ENCODE measurements at places on chromosomes 16 and 17.

DNA sequence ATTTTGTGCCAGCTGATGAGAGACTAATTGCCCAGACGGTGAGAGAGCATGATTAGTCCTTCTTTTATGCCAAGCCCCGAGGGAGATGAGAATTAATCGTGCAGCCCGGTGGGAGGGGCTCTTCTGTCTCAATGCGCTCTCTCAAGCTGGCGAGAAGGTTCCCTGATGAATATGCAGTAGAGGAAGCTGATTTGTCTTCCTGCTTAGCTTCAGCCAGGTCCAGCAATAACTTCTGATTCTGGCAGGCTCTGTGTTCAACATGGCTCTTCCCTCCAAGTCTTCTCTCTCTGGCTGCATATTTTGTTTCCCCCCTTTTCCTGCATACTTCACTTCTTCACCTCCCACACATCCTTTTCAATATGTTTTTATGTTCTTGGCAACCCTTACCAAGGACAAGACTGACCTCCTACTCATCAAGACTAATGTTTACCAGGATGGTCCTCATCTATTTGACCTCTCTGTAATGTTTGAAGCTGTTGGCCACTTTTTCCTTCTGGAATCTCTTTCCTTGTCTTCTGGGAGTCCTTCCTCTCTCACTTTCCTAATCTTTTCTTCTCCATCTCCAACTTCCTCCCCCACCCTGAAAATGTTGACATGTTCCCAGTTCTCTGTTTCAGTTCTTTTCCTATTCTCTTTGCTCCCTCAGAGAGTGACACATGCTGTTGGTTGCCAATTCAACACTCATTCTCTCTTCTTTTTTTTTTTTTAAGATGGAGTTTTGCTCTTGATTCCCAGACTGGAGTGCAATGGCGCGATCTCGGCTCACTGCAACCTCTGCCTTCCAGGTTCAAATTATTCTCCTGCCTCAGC, 33.1 kb downstream of the ARL4D start:
- DNase-seq = no peak

DNA sequence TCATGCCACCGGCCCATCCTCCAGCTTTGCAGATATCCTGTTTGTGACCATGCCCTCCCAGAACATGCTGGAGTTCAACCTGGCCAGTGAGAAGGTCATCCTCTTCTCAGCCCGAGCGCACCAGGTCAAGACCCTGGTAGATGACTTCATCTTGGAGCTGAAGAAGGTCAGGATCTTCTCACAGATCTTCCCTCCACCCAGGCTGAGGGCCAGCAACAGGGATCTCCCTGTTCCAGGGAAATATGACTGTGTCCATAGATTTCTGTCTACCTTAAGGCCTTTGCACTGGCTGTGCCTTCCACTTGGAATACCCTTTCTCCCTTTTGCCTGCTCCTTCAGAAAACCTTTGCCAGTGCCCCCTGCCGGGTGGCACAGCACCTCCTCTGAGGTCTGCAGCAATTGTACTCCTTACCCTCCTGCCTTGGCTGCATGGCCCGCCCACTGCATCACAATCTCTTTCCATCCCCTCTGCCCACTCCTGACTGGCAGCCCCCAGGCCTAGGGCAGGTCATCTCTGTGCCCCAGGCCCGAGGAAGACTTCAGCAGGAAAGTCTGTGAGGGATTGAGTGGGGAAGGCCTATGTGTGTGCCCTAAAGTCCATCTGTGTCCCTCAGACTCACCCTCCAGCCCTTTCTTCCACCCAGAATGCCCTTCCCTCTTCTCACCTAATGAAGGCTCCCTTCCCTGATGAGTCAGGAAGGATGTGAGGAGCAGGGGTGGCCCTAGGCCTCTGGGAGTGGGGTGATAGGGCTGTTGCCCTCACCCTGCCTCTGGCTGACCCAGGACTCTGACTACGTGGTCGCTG, 27.3 kb upstream of the ALKBH5 start:
- no peak for DNase-seq

DNA sequence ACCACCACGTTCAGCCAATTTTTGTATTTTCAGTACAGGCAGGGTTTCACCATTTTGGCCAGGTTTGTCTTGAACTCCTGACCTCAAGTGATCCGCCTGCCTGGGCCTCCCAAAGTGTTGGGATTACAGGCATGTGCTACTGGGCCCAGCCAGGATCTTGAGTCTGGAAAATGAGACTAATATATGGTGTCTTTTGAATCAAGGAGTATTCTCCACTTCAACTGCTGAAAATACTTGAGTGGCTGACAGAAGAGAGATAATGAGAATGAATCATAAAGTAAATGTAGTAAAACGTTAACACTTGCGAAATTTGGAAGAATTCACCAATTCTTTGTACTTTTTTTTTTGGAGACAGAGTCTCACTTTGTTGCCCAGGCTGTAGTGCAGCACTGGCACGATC, 16.6 kb downstream of the SMYD4 start:
- no peak for DNase-seq

- no peak for DNase-seq
Measured at GRCh38 chr16:54282202-54282927, 4.2 kb downstream of the IRX3 start.

- DNase-seq = no peak
Measured at GRCh38 chr17:69466905-69467667, 52.6 kb downstream of the MAP2K6 start.

DNA sequence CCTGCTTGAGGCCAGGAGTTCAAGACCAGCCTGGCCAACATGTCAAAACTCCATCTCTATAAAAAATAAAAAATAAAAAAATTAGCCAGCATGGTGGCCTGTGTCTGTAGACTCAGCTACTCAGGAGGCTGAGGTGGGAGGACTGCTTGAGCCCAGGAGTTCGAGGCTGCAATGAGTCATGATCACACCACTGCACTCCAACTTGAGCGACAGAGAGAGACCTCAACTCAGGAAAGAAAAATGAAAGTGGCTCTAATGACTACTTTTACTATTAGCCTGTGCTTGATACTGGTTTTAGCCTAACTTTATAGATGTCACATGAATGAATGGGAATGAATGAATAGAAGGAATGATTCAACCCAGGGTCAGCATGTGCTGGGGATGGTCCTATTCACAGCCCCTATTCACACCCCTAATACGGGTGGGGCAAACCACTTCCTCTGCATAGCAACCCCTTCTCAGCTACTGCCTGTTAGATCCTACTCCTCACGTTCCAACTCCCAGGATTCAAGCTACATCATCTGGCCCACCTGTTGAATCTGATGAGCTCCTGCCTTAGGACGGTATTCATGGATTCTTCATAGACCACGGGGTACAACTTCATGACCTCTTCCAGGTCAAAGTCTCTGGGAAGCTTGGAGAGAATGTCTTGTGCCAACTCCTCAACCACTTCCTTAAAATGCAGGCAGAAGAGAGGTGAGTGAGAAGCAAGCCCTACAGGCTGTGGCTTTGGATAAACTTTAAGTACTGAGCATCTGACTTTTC, 40.5 kb downstream of the LYRM1 start:
- DNase-seq = no peak

GRCh38 chr16:22784690-22785214, 29.2 kb upstream of the HS3ST2 start:
- no peak for DNase-seq

DNA sequence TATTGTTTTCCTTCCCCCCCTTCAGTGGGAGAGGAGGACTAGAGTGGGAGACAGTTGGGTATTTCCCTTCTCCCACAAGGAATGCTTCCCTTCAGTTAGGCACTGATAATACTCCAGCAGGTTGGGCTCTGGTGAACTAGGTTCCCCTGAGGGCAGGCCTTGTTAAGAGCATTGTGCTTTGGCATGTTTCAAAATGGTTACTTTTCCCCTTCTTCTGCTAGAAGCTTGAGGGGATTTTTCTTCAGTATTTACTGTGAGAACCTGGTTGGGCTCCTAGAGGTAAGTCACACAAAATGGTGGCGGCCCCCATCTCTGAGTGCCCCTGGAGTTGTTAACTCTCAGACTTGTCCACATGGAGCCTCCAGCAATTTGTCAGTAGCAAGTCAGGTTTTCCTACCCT, 156.2 kb downstream of the CYB561 start:
- no peak for DNase-seq

GRCh38 chr16:21685034-21685455, 21.3 kb downstream of the OTOA start:
- no peak for DNase-seq

- no peak for DNase-seq
Measured at GRCh38 chr17:17835415-17836249, 1.2 kb downstream of the SREBF1 start.

DNA sequence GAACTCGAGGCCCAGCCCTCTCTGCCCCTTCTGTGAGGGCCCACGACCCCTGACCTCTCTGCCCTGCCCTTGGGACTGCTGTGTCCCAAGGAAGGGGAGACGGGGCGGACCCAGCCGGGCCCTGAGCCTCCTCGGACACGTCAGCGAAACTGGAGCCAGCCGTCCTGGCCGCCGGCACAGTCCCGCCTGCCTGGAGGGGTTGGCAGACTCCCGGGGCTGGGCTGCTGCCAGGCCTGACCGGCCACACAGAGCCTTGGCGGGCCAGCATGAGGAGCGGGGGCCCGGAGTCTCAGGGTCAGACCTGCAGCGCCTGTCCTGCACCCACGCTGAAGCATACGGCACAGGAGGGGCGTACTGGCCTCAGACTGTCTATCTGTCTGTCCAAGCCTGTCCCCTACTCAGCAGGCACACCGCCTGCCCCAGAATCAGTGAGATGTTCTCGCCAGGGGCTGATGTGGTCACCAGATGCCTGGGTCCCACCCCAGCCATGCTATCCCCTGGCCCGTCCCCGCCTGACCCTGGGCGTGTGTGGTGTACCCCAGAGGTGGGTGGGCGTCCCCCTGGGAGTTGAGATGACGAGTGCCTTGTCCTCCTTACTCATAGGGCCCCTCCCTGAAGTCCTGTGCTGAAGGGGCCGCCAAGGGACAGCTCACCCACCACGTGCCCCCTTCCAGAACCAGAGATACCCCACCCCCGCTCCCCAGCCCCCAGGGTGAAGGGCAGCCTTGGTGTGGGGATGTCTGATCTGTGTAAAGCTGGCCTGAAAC, 4.7 kb downstream of the VASN start:
- no peak for DNase-seq

- no peak for DNase-seq
Measured at GRCh38 chr17:8057691-8058114, 18.8 kb downstream of the ALOX15B start.

DNA sequence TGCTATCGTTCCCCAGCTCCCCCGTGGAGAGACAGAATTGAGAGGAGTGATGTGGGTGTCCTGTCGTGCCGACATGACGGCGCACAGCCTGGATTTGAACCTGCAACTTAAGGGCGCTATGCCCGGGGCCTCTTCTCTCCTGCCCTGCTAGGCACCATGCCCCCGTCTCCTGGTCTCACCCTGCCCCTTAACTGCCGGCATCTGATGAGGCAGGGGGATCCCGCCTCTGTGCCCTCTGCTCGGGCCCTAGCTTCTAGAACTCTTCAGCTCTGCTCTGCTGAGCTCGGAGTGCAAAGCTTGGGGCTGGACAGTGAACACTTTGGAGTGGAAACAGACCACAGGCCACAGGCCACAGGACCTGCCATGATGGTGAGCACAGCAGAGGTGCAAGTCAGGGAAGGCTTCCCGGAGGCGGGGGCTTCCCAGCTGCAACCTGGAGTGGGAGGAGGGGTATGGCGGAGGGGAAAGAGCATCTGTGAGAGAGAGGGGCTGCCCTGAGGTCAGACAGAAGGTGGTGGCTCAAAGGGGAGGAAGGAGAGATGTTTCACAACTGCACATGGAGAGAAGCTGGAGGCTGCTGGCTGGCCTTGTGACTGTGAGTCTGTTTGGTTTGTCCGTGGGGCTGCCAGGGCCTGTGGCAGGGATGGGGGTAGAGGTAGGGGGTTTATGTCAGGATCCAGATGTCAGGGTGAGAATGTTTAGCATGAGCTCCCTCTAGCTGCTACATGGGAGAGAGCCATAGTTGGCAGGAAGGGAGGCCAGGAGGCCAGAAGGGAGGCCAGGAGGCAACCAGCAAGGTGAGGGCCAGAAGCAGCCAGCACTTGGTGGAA, 107.8 kb downstream of the CRLF3 start:
- no peak for DNase-seq

DNA sequence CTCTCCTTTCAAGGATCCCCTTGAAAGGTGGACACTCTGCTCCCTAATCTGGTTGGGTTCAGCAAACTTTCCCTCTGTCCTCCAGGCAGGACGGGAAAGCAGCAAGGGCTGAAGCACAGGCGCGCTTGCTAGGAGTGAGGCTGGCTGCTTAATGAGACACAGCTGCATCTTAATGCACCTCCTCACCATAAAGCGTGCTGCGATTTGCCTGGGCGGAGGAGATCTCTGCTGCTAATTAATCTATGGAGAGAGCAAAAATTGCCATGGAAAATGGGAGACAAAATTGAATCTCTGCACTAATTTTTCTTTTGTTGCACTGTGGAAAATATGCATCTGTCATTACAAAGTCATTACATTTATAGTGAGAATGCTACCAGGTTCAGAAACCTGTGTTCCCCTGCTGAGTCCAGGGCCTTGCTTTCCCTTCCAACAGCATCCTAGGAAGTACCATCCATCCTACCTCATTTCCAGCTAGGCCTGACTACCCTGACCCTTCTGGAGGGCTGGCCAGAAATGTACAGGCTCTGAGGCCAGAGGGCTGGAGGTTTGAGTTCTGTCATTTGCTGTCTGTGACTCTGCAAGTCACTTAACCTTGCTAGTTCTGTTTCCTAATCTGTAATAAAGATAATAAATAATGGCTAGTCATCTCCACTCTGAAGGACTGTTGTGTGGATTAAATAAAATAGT, 43.5 kb upstream of the BCAR1 start:
- DNase-seq = no peak

- DNase-seq = no peak
Measured at GRCh38 chr17:61345825-61346666, 53.6 kb upstream of the TBX2 start.

GRCh38 chr17:35901631-35902175, 21.5 kb upstream of the CCL5 start:
- DNase-seq = no peak

DNA sequence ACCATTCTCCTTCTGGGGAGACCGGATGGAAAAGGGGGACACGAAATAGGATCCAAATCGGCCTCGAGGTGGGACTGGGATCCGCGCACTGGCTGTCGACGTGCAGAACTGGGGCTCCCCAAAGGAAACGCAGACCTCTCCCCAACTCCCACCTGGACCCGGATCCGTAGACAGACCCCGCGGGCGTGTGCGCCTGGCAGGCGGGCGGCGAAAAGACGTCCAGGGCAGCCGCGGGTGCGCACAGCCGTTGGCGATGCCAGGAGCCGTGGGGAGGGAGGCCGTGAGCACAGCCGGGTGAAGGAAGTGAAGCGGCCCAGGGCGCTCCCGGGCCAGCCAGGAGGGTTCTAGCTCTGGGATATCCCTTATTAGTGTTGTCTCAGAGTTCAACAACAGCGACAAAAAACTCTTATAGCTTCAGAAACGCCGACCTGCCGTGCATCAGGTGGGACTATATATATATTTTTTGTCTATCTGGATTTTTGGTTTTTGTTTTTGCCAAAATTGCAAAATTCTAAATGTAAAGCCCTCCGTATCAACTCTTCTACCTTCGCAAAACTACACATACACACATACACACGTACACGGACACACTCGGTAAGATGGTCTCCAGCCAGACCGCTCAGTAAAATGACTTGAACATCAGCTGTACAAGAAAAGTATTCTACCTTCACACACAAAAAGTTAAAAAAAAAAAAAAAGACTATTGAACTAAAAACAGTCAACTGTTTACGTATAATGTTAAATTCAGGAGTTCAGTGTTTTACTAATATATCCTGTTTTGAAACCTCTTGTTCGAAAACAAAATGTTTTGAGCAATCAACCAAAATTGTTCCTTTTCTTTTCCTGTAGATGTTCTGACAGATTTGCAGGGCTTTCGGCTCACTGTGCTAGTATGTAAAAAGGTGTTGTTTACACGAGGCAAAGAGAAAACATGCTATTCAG, 5.2 kb upstream of the AATF start:
- DNase-seq = no peak

- no peak for DNase-seq
Measured at GRCh38 chr17:79545251-79546005, 65.4 kb downstream of the RBFOX3 start.

- DNase-seq = no peak
Measured at GRCh38 chr17:78999056-78999768, 10.4 kb downstream of the CANT1 start.

All from activated T-helper 1 cell treated with Interleukin-2 at 50 U/mL for 16 hours (primary cell).